Activated T-cell treated with anti-CD3 and anti-CD28 coated beads, Interleukin-2, amount 50 U/mL, for 72 hours (primary cell): ENCODE measurements at places on chromosomes 1 and 21. TPM values are rescaled to one million over a fixed set of nuclear protein-coding genes. Genes with fewer than 3 reads are reported as not detected.

SPSB1 gene
- 12.2 TPM for total RNA-seq

- DNase-seq, result no peak
Observed at GRCh38 chr1:93344886-93345632, 648 bp upstream of the DR1 start.

GRCh38 chr1:155978973-155979429, 654 bp upstream of the ARHGEF2 start:
- DNase-seq, result no peak

GRCh38 chr21:32411350-32412161, 950 bp upstream of the EVA1C start:
- DNase-seq, result peak; percentile 79
